ENCODE measurements at places on chromosomes 5 and 9. TPM values are rescaled to one million over a fixed set of nuclear protein-coding genes. Genes with fewer than 3 reads are reported as not detected.

GRCh38 chr9:136619742-136620440, 42.8 kb upstream of the EGFL7 start:
- H3K27me3 ChIP-seq: no peaks in the 10 kb centered on the region
- H3K36me3 ChIP-seq: no peaks in the 10 kb centered on the region
- H3K4me1 ChIP-seq: peaks cover 9% of the 10 kb centered on the region
- H3K4me3 ChIP-seq: no peak overlapping the region

DNA sequence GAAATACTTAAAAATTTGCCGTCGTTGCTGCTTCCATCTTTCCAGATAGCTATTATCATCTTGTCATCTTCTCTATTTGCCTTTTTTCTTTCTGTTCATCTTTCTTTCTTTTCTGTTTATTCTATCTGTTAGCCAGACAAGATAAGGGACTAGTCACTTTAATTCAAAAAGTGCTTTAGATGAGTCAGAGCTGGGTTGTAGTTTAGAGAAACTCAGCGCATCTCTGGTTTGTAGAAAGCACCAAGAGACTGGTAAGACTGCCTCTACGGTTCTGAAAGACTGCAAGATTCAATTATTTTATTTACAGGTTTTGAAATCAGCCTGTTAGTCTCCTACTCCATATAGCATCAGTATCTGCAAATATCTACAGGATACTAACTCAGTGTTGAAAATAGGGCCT, 562.8 kb upstream of the RIOK2 start:
- H3K27ac ChIP-seq: no peak overlapping the region
- H3K4me3 ChIP-seq: no peak overlapping the region
- no peaks in the 10 kb centered on the region for H3K4me1 ChIP-seq
- no peak for DNase-seq
- no peaks in the 10 kb centered on the region for H3K27me3 ChIP-seq

The PRSS3 gene
- not detected for total RNA-seq

- H3K4me3 ChIP-seq: no peak overlapping the region
- DNase-seq: no peak
- H3K27ac ChIP-seq: no peak overlapping the region
- H3K4me1 ChIP-seq: peaks cover 9% of the 10 kb centered on the region
- peaks cover 5% of the 10 kb centered on the region for H3K27me3 ChIP-seq
Measured at GRCh38 chr9:91894023-91894422, 56.0 kb downstream of the ROR2 start.

The CCL28 gene
- 0.16 TPM for total RNA-seq

The SLC34A1 gene
- not detected for total RNA-seq

Data from astrocyte (in vitro differentiated cells and primary cell).